NCI-H187 treated with DMSO at 0.1 percent for 48 hours (cell line): ENCODE measurements at places on chromosomes 12 and 14.

- DNase-seq = no peak
Measured at GRCh38 chr14:22780105-22780679, 13.7 kb downstream of the OXA1L start.

DNA sequence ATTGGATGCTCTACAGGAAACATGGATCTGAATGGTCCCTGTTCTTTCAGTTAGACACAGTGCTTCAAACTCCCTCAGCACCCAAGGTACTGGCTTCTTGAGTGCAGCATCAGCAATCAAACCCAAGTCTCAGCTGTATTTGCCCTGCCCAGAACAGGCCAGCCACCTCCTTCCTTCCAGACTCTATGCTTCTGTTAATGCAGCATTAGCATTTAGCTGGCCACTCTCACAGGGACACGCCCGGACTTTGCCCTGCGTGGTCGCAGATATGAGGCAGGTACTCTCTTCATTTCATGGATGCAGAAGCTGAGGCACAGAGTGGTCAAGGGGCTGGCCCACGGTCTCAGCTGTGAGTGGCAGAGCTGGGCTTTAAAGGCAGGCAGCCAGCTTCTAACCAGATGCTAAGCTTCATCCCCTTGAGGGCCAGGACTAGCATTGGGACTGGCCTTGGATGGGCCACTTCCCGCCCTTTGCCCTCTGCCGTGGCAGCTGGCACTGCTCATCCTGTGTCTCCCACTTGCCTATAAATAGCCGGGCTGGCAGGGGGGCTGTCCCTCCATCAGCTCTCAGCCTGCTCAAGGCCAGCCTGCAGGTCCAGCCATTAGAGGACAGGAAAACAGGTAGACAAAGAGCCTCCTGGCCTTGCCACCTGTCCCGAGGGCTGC is 1.5 kb upstream of the SLC25A47 start:
- DNase-seq = no peak

GRCh38 chr12:105262461-105263184 is 26.6 kb upstream of the APPL2 start:
- no peak for DNase-seq

GRCh38 chr14:69693145-69693544 is 73.8 kb upstream of the SRSF5 start:
- DNase-seq = peak; percentile 18

DNA sequence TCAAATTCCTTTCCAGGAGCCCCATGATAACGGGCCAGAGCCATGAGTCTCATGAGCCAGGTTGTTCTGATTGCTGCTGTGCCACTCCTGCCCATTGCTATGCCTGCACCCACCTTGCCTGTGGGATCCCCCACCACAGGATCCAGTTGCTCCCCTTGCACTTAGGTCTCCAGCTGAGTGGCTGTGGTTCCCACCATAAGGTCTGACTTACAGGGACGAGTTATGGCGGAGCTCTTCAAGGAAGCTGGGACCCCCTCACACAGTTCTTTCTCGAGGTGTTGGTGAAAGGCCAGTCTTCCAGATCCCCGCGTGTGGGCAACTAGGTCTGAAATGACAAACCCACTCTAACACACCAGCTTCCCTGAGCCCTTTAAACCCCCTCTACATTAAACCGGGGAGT is 111.9 kb upstream of the C14orf180 start:
- DNase-seq = no peak

DNA sequence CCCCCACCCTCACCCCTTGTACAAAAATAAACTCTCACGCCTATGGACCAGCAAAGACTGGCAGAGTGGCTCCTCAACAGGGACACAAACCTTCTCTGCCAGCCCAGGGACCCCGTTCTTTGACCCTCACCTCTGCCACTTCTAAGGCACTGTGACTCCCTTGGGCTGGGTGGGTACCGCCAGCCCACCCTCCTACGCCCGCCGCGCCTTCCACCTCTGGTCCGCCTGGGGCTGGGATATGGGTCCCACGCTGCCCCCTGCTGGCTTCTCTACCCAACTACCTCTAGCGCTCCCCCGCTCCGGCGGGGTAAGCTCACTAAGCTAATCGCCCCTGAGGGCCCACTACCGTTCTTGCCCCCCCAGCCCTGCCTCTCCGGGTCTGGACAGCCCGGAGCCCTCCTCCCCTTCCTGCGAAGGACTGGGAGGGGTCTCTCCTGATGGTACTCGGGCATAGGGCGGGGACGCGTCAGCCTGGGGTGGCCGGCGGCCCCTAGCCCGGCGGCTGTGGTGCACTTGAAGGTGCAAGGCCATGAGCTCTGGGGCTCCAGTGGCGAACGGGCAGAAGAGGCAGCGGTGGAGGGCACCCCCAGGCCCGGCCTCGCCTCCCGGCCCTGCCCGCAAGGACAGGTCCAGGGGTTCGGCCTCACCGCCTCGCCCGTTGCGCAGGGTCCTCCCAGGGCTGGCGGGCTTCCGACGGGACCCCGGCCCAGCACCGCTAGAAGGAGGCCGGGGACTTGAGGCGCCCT is 8.1 kb downstream of the ZNF219 start:
- no peak for DNase-seq

GRCh38 chr12:131635491-131636122 is 75.3 kb upstream of the SFSWAP start:
- DNase-seq = no peak

GRCh38 chr12:86550218-86551145 is 294.3 kb upstream of the MGAT4C start:
- DNase-seq = no peak

DNA sequence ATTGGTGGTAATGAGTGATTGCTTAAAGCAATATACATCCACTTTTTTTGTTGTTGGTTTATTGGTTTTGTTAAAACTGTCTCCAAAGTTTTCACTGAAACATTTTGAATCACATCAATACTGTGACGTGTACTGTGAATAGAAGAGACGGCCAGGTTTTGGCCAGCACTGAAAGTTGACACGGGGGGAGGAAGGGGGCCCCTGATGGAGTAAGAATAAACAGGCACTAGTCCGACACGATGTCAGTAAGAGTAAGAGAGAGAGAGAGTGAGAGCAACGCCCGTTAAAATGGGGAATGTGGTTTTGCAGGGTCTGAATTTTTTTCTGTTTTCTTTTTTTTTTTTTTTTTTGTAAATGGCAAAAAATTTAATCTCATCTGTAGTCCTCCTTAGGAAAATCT is 14.7 kb downstream of the PEBP1 start:
- DNase-seq = no peak

GRCh38 chr14:65461730-65462129 is 49.2 kb downstream of the FUT8 start:
- no peak for DNase-seq

- no peak for DNase-seq
Measured at GRCh38 chr12:91951571-91951970, 194.1 kb downstream of the BTG1 start.

GRCh38 chr12:67813456-67813904 is 164.9 kb downstream of the DYRK2 start:
- no peak for DNase-seq

- DNase-seq = no peak
Measured at GRCh38 chr14:79656056-79656455, 555.2 kb downstream of the DIO2 start.

- DNase-seq = no peak
Measured at GRCh38 chr12:106956048-106956578, 406 bp downstream of the TMEM263 start.

DNA sequence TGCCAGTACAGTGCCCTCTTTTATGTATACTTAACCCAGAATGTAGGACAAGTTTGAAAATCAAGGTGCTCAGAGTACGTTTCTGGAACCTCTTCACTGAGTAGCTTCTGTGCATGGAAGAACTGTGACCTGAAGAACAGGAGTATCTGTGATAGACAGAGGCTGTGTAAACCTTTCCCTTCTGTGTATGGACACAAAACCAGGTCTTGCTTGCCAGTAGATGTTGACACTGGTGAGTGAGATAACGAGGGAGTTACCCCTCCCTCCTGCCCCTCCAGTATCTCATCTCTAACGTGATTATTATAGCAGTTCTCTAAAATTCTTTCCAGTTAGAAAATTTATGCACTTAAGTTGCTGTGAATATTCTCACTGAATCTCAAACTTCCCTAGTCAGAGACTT is 170.8 kb downstream of the RPL10L start:
- no peak for DNase-seq

GRCh38 chr12:94174576-94174975 is 26.2 kb downstream of the PLXNC1 start:
- no peak for DNase-seq

DNA sequence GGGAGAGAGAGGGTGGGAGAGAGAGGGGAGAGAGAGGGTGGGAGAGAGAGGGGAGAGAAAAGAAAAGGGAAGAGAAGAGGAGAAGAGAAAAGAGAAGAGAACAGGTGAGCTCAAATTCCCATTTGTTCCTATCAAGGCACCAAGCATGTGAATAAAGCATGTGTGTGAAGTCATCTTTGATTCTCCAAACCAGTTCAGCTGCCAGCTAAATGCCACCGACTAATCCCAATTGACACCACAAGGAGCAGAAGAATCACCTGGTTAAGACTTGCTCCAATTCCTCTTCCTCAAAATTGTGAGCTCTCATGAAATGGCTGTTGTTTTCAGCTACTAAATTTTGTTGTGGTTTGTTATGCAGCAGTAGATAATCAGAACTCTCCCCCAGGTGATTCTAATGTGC is 188.9 kb downstream of the TMX1 start:
- DNase-seq = no peak

GRCh38 chr12:5444520-5444919 is 12.6 kb downstream of the NTF3 start:
- no peak for DNase-seq

GRCh38 chr14:54046250-54046649 is 89.6 kb upstream of the BMP4 start:
- DNase-seq = no peak

- no peak for DNase-seq
Measured at GRCh38 chr12:131836714-131837397, 8.7 kb downstream of the MMP17 start.

DNA sequence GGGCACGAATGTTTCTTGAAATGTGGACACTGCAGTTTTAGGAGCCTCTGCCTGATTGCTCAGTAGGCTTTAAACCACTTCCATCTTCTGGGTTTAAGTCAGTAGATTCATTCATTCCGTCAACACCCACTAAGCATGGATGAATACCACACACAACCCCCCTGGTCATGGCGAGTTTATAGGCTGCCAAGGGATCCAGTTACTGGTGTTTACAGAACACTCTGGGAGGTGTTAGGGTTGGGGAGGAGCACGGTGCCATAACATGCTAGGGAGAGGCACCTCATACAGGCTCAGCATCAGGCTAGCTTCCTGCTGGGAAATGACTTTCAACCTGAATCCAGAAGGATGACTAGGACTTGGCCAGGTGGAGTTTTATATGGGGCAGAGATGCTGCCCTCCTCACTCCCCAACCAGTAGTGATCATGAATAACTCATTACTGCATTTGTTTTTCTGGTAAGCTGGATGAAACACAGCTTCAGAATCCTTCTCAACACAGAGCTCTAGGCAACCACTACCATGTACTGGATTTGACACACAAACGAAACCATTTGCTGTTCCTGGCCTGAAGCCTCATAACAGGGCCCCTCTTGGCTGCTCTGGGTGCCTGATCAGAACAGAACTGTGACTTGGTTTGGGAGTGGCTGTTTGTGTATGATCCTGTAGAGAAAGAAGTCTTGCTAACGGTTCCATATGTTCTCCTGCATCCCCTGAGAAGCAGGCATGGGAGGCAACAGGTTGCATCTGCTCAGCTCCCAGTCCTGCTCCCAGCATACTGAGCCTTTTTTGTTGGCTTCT is 47.9 kb downstream of the FBXW8 start:
- DNase-seq = no peak

- DNase-seq = no peak
Measured at GRCh38 chr12:46504494-46504893, 131.9 kb upstream of the SLC38A2 start.

- no peak for DNase-seq
Measured at GRCh38 chr14:38941488-38941887, 161.5 kb downstream of the SEC23A start.

DNA sequence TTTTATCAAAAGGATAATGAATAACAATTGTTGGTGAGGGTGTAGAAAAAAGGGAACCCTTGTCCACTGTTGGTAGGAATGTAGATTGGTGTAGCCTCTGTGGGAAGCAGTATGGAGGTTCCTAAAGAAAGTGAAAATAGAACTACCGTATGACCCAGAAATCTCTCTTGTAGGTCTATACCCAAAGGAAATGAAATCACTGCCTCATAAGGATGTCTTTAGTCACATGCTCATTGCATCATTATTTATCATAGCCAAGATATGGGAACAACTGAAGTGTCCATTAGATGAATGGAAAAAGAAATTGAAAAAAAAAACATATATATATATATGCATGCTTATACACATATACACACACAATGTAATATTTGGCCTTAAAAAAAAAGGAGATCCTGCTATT is 158.8 kb upstream of the NPAS3 start:
- no peak for DNase-seq

DNA sequence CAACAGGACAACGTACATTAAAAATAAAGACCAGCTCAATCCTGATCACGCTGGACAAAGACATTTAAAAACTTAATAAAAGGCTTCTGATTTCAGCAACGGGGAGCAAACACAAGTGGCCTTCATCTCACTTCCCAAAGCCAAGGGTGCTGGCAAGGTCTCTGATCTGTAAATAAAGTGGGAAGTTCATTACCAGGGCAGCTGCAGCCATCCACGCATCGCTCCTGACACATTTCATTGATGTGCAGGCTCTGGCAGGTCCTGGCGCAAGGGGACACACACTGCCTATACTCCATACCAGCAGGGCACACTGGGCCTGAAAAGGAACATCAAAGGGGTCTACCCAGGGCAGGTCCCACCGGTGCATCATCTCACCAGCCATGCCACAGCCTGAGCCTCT is 51.0 kb downstream of the VWF start:
- no peak for DNase-seq

DNA sequence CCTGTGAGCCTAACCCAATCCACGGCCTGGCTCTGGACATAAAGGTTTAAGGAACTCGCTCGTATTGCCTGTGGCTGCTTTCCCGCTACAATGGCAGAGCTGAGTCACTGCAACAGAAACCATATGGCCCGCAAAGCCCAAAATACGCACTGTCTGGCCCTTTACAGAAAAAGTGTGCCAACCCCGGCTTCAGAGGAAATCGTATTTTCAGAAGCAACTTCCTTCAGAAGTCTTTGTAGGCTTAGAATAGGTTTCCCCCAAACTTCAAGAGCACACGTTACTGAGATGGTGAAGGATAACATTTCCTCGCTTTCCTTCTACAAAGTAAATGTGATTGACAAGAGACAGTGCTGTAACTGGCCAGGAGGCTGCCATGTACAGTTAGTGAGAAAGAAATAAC is 34.8 kb upstream of the TESC start:
- DNase-seq = no peak

DNA sequence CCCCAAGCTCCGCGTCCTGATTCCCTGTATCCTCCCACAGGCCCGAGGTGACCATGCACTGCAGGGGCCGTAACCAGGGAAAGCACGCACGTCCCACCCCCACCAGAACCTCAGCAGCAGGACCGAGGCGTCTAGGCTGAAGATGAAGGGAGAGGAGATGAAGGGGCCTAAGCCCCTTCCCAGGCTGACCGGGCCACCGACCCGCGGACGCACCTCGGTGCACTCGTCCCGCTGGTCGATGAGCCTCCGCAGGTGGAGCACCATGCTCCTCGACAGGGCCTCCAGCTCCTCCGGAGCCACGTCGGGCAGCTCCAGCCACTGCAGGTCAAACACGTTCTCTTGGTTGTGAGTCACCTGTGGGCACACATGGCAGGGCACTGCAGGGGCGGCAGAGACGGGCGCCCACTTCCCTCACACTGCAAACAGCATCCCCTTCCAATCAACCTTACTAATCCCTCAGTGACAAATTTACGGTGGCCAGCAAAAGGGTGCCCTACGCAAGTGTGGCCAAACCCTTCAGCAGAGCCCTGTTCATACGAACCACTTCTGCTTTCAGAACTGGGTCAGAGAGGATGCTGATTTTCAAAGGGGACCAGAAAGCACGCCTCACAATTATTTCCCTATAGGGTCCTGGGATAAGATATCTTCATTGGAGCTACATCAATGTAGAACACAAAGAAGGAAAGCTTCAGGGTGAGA is 77.8 kb downstream of the CCDC88C start:
- no peak for DNase-seq
